Stimulated activated CD4-positive, alpha-beta T cell treated with anti-CD3 and anti-CD28 coated beads, Interleukin-1b, Interleukin-23, amount 100 ng/mL, for 1 hour (primary cell): ENCODE measurements at places on chromosomes 7 and 10.

GRCh38 chr7:47338026-47338425, 243.9 kb downstream of the TNS3 start:
- DNase-seq = no peak

DNA sequence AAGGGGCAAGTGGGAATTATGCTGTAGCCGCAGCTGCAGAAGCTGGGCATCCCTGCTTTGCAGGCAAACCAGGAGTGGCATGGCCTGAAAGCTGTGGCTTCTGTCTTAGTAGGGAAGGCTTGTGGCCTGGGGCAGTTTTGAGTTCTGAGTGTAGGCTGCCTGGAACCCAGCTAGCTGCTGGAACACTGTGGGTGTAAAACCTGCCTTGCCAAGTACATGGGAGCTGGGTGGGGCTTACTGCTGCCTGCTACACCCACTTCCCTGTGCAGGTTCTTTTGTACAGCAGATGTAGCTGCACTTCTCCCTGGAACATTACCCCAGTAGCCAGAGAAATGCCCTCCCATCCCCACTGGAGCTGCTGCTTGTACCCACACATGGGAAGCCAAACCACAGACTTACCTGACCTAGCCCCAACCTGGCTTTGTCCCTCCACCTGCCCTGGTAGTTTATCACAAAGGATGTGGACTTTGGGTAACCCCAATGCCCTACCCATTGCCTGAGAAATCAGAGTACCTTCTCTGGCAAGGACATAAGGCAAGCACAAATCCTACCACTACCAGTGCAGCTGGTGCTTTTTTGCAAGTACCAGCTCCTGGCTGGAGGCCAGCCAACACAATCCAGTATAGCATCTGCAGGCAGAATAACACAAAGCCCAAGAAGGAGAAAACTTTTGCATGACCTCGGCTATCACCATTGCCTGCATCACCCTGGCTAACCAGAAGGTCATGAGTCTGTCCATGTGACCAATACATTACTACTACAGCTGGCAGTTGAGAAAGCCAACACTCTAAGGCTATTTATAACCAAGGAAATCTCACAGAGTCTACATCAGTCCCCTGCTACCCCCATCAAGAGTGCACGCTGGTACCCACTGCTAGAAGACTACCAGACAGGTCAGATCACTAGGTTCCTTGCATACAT, 26.5 kb upstream of the PPP1R3A start:
- no peak for DNase-seq

DNA sequence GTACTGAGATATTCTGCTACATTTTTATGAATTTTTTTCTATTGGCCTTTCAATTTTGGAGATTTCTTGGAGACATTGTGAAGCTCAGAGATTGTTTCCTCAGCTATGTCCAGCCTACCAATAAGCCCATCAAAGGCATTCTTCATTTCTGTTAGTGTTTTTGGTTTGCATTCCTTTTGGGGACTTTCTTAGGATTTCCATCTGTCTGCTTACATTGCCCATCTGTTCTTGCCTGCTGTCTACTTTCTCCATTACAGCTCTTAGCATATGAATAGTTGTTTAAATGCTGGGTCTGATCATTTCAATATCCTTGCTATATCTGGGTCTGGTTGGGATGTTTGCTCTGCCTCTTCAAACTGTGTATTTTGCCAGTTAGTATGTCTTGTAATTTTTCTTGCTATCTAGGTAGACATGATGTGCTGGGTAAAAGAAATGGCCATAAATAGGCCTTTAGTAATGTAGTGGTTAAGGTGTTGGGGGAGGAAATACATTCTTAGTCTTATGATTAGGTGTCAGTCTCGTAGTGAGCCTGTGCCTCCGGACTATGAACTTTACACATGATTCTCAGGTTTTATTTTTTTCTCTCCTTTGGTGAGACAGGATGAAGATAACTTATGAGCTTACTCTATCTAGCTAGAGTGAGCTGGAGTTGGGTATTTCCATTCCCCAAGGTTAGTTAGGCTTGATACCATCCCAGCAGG, 32.6 kb upstream of the NME8 start:
- DNase-seq = no peak

DNA sequence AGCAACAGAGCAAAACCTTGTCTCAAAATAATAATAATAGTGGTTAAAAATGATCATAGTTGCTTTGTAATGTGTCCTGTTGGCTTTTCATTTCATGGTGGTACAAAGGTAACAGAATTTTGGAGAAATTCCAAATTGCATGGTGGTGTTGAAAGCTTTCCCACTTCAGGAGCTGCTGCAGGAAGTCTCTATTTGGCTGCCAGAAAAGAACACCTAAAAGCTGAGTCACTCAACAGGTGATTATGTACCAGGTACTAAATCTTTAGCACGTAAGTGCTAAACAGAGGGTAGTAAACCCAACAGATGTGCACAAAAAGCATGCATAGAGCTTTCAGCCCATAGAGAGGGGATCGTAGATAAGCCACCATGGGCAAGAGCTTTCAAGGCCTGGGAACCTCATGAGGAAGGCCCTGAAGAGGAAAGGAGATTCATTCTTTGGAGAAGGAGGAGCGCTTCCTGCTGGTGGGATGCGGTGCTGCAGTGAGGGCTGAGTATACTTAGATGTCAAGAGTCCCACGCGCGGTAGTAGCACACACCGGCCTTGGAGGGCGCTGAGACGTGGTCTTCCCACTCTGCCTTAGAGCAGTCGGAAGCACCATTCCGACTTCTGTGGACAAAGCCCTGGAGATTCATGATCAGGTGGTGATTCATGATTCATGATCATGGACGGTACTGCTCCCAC, 118.7 kb downstream of the RALA start:
- DNase-seq = no peak

- no peak for DNase-seq
These were observed 53.3 kb downstream of the C7orf25 start for GRCh38 chr7:42858570-42858969.
